ENCODE measurements at places on chromosomes 1 and 21.
A peak's percentile ranks its signal among the peaks of the same experiment; 100 is the strongest.

- no peak for DNase-seq
Measured at GRCh38 chr1:226979115-226979516, 39.0 kb downstream of the COQ8A start.

- no peak for DNase-seq
Measured at GRCh38 chr1:175599212-175599705, 144.1 kb downstream of the TNR start.

DNA sequence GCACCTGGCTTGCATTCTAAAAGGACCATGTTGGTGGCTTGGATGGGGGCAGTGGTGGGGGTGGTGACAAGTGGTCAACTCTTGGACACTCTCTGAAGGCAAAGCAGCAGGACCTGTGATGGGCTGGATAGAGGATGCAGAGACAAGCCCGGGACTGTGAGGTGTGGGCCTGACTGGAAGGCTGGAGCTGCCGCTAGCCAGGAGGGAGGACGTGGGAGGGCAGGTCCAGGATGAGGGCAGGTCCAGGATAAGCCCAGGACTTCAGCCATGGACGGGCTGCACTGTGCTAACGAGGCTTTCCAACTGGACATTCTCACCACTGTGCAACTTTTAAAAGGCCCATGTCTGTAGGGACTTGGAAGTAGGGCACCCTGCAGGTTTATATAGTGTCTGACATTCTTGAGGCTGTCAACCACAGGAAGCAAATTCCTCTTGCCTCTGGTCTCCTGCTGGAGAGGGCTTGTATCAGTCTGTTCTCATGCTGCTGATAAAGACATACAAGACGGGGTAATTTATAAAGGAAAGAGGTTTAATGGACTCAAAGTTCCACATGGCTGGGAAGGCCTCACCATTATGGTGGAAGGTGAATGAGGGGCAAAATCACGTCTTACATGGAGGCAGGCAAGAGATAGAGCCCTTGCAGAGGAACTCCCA, 8.3 kb upstream of the C1orf167 start:
- DNase-seq = no peak

GRCh38 chr1:47416319-47417169, 459 bp downstream of the FOXE3 start:
- DNase-seq = no peak

GRCh38 chr1:203512517-203512847, 18.5 kb downstream of the OPTC start:
- no peak for DNase-seq

GRCh38 chr1:84236256-84236655, 65.3 kb upstream of the SAMD13 start:
- DNase-seq = no peak

DNA sequence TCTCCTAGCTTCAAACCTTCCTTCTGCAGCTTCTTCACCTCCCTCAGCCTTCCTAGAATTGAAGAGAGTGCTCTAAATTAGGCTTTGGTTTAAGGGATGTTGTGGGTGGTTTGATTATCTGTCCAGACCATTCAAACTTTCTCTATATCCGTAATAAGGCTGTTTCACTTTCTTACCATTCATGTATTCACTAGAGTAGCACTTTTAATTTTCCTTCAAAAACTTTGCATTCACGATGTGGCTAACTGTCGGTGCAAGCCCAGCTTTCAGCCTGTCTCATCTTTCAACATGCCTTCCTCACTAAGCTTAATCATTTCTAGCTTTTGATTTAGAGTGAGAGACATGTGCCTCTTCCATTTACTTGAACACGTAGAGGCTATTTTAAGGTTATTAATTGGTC, 26.2 kb upstream of the DESI2 start:
- no peak for DNase-seq

GRCh38 chr21:30216041-30216723, at the start of gene CLDN8:
TSS of gene CLDN8 (minus strand) at chr21:30216097. CDS start at chr21:30215925, 172 bp downstream.
- no peak for DNase-seq

- no peak for DNase-seq
Measured at GRCh38 chr1:186483561-186483960, 22.6 kb upstream of the PDC start.

- DNase-seq = no peak
Measured at GRCh38 chr1:235259133-235259778, 68.7 kb downstream of the ARID4B start.

DNA sequence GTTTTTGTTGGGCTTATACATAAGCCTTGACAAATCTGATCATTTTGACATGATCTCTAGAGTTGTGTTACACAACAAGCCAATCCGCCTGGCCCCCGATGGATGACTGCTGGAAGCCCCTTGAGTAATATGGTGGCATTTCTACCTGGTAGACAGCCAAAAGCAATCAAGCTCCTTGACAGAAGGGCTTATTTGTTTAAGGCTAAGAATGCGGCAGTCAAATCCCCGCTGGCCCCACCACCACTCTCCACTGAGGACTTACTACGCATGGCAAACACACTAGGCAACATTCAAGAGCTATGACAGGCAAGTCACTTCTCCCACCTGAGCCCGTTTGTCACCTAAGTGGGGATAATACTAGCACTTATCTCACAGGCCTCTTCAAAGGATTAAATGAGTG, 33.4 kb upstream of the C1orf198 start:
- DNase-seq = no peak

- no peak for DNase-seq
Measured at GRCh38 chr1:27341525-27342252, at the start of gene SYTL1. TSS of gene SYTL1 (plus strand) at chr1:27342022. CDS start at chr1:27345335, 3,313 bp downstream.

DNA sequence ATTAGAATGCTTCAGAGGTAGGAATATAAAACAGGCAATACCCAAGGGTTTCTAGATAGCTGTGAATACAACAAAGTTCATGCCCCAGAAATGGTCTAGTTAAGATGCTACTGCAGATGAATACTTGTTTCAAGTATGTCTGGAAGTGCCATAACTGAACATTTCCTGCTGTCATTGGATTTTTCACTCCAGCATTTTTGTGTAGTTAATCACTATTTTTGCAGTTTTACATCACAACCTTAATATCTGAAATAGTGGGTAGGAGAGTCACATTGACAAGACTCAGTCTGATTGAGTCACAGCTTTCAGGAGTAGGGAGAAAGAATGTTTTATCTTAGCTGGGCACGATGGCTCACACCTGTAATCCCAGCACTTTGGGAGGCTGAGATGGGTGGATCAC, 126.4 kb upstream of the C1orf21 start:
- DNase-seq = no peak

- no peak for DNase-seq
Measured at GRCh38 chr1:11893907-11894251, 32.3 kb downstream of the KIAA2013 start.

DNA sequence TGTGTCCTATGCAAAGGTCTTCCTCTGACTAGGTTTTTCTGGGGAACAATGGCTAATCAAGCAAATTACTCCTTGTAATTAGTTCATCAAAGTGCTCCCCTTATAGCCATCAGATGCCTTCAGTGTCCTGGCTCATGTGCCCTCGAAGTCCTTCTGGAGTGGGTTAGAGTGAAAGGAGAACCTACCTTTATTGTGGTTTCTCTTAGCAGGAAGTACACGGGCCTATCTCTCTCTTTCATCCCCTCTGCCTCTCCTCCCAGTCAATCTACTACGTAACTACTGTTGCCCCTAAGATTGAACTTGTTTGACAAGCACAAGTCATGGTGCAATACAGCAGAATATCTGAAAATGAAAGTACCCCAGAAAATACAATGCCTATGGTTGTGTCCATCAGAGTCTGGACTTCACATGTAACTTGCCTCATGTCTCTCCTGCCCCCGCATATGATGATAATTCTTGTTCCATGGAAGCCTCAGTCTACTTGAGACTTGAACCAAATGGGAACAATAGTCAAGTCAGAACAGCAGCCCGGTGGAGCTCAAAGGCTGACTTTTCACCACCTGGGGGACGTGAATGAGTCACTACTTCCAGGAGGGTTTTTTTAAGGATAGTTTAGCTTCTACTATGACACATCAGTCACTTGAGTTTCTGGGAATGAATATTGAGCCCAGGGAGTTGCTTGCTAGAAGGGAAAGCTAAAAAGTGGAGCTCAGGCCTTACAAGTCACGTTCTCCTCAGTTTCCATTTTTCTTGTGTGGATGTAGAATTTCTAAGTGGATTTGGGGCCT, 243.6 kb downstream of the TNR start:
- no peak for DNase-seq

GRCh38 chr1:48640836-48641492, 135.7 kb downstream of the BEND5 start:
- no peak for DNase-seq

- no peak for DNase-seq
Measured at GRCh38 chr1:105483436-105483835, 1573.0 kb upstream of the PRMT6 start.

DNA sequence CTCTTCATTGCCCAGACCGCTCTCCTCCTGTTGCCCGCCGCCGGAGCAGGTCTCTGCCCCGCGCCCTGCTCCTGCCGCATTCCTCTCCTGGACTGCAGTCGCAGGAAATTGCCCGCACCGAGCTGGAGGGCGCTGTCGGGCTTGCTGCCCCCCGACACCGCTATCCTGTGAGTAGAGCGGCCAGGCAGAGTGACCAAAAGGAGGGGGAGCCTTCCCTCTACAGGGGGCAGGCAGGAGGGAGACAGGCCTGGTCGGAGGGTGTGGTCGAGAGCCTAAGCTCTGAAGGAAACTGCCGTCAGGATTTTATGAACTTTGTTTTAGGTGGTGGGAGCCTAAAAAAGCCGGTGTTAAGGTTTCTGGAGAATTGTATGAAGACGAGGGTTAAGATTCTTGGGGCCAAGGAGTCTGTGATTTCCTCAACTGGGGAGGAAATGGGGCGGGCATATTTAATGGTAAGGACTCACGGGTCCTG, 517 bp downstream of the LRIG2 start:
- DNase-seq = peak; percentile 37

GRCh38 chr1:245060684-245061374, 94.0 kb upstream of the KIF26B start:
- no peak for DNase-seq

GRCh38 chr1:195897076-195897475, 711.2 kb downstream of the KCNT2 start:
- DNase-seq = no peak

- no peak for DNase-seq
Measured at GRCh38 chr1:167617153-167618147, 12.6 kb upstream of the RCSD1 start.

- DNase-seq = no peak
Measured at GRCh38 chr1:60589046-60589748, 493.2 kb upstream of the NFIA start.

DNA sequence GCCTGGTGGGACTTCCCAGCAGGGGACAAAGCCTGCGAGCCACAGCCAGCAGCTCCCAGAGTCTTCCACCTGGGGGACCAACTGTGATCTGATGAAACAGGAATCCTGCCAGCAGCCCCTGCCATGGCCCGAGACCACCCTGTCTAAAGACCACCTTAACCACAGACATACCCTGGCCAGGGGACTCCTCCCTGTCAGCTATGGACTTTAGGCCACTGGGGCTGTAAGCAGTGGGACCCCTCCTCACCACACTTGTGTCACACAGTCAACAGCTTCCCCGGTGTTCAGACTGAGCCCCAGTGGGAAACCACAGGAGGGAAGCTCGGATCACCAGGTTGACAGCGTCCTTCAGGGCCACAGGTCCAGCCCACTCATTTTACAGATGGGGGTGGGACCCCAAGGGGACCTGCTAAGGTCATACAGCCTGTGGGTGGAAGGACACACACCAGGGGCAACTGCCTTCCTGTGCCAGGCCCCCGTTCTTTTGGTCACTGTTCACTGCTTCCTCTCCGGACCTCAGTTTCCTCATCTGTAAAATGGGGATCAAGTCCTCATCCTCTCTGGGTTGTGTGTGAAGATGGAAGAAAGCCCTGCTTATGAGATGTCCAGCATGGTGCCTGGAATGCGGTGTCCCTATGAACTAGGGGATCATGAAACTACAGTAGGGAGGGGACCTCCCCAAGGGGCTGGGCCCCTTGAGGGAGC, 11.4 kb downstream of the EPHA2 start:
- DNase-seq = no peak

DNA sequence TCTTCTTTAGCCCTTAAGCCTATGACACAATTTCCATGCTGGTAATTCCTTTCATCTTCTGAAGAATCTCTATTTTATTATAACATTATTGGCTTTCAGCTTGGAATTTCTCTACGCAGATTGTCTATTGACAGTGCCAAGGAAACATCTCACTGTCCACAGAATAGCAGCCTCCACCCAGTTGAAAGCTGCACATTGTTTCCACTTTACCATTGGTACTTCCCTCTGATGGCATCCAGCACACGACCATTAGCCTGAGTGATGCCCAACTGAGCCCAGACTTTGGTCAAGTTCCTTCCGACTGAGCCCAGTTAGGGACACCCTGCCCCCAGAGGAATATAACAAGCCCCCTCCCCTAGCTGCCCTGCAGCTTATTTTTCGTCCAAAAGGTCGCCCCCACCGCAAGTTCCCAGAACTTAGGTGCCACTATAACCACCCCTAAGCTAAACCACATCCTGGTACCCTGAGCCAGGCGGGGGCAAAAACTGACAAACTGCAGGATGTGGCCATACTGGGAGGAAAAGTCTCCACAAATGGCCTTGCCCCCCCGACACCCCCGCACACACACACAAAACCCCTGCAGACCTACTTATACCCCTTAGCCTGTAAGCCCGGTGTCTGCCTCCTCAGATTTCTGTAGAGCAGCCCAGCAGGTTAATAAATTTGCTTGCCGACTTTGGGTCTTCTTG, 13.2 kb downstream of the GBP5 start:
- DNase-seq = no peak

- peak; percentile 4 for DNase-seq
Measured at GRCh38 chr1:32539584-32540571, 651 bp downstream of the ZBTB8A start.

DNA sequence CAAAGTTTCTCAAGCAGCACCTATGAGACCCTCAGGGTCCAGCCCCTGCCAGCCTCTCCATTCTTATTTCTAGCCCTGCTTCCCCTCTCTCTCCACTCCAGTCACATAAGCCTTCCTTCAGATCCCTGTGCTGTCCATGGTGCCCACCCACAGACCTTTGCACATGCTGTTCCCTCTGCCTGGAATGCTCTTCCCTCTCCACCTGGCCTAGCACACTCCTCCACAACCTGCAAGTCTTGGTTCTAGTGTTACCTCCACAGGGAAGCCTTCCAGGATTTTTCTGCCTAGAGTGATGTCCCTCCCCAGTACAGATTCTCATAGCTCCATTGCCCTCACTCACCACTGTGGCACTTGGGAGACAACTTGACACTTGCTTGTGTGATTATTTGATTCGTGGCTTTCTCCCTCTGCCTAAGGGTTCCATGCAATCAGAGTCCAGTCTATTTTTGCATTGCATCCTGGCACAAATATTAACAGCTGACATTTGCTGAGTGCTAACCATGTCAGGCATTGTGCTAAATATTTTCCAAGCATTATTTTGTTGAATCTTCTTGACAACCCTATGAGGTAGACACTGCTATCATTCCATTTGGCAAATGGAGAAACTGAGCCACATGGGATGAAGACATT, 127.3 kb downstream of the SYF2 start:
- no peak for DNase-seq
